ENCODE measurements at places on chromosomes 12 and 14. TPM values are rescaled to one million over a fixed set of nuclear protein-coding genes. Genes with fewer than 3 reads are reported as not detected.

The RDH16 gene
- total RNA-seq: 0.10 TPM

The HCAR3 gene
- total RNA-seq: not detected

The PFDN5 gene
- total RNA-seq: 294 TPM

The ART4 gene
- not detected for total RNA-seq

The ATXN2 gene
- 16.4 TPM for total RNA-seq

The PLEKHD1 gene
- 1.1 TPM for total RNA-seq

The NGB gene
- not detected for total RNA-seq

The FAM186B gene
- total RNA-seq: 0.10 TPM

The PLEK2 gene
- total RNA-seq: not detected

The TMCC3 gene
- total RNA-seq: 6.0 TPM

The MDP1 gene
- total RNA-seq: 16.6 TPM

The MAGOHB gene
- total RNA-seq: 24.0 TPM

The ZBTB42 gene
- 7.6 TPM for total RNA-seq

The POTEG gene
- not detected for total RNA-seq

The SLC6A12 gene
- 0.05 TPM for total RNA-seq

The AMN gene
- total RNA-seq: 0.68 TPM

The HOXC11 gene
- total RNA-seq: 2.2 TPM

The INSM2 gene
- total RNA-seq: not detected

The PTGES3 gene
- total RNA-seq: 82.2 TPM

The DENND5B gene
- 22.9 TPM for total RNA-seq

The EIF2S3B gene
- 0.62 TPM for total RNA-seq

The CARMIL3 gene
- total RNA-seq: 0.19 TPM

The GLIPR1L2 gene
- total RNA-seq: 0.91 TPM

The ATL1 gene
- total RNA-seq: 7.4 TPM

The PMCH gene
- not detected for total RNA-seq

The TCP11L2 gene
- total RNA-seq: 13.4 TPM

The PPP1R13B gene
- total RNA-seq: 1.2 TPM

The ALX1 gene
- total RNA-seq: not detected

The RPGRIP1 gene
- total RNA-seq: not detected

The PCBP2 gene
- total RNA-seq: 158 TPM

The CRIP1 gene
- 2.6 TPM for total RNA-seq

The COL2A1 gene
- total RNA-seq: 0.51 TPM

The MYO1A gene
- not detected for total RNA-seq

The IL31 gene
- total RNA-seq: not detected

The KRT3 gene
- not detected for total RNA-seq

The GRIP1 gene
- 0.80 TPM for total RNA-seq

The AMIGO2 gene
- 13.1 TPM for total RNA-seq

The BCAT1 gene
- total RNA-seq: 98.7 TPM

The MUCL1 gene
- not detected for total RNA-seq

The SMIM41 gene
- not detected for total RNA-seq

The TSPAN11 gene
- total RNA-seq: 0.16 TPM

The SRRM4 gene
- not detected for total RNA-seq

The VWF gene
- total RNA-seq: 0.16 TPM

The A2M gene
- 0.99 TPM for total RNA-seq

The TRIM9 gene
- total RNA-seq: 8.6 TPM

The ARG2 gene
- total RNA-seq: 3.8 TPM
